CD4-positive, alpha-beta T cell treated with Interleukin-17A for 1 hour (primary cell): ENCODE measurements at places on chromosomes 12 and 14.

DNA sequence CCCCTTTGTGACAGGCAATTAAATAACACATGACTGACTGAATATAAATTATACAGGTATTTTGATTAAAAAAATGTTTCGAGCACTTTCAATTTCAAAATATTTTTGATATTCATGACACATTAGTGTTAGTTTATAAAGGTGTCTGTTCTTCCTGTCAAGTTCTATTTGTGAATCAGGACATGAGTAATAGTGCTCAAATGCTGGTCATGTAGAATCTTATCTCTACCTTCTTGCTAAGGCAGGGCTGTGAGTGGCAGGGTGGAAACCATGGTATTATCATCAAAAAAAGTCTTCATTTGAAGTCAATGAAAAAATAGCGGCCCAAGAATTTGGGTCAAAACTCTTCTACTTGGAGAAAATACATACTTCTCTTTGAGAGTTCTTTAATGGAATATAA is 250.2 kb downstream of the DACT1 start:
- DNase-seq = no peak

- DNase-seq = no peak
Measured at GRCh38 chr12:22628228-22628627, 3.3 kb downstream of the ETNK1 start.

DNA sequence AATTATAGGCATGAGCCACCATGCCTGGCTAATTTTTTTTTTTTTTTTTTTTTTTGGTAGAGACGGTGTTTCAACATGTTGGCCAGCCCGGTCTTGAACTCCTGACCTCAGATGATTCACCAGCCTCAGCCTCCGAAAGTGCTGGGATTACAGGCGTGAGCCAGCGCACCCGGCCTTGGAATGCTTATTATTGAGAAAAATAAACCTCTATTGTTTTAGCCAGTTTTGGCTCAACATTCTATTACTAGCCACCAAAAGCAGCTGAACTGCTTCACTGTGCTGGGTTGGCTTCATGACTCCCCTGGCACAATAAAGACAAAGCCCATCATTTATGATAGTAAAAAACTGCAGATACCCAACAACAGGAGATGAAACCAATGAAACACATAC is 93.5 kb upstream of the CEP83 start:
- no peak for DNase-seq

GRCh38 chr12:26741584-26742227 is 91.3 kb downstream of the ITPR2 start:
- no peak for DNase-seq

GRCh38 chr14:73262427-73263183 is 25.3 kb downstream of the PAPLN start:
- no peak for DNase-seq

DNA sequence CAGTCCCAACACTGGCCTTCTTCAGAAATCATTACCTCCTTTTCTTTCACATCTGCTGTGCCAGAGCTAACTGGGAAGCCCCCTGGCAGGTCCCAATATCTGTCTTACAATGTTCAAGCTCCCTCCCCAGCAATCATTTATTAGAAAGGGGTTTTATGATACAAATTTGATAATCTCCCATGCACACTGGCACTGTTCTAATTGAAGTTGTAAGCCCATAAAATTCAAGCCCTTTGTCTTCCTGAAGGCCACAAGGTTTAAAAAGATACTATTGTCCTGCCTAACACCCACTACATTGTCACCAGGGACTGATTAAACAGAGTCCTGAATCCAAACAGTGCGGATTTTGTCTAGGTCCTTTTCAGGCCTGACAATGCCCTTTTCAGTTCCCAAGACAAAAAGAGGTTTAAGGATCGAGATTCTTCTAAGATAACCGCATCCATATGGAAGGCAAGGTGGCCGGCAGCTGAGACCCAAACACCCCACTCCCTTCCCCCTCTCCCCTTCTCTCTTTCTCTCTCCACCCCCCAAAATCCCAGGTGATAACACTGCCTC is 3.3 kb downstream of the NKX2-8 start:
- DNase-seq = no peak

GRCh38 chr12:79408689-79409088 is 282.1 kb downstream of the PAWR start:
- DNase-seq = no peak

- DNase-seq = no peak
Measured at GRCh38 chr12:57545809-57546437, 1.1 kb downstream of the DCTN2 start.

DNA sequence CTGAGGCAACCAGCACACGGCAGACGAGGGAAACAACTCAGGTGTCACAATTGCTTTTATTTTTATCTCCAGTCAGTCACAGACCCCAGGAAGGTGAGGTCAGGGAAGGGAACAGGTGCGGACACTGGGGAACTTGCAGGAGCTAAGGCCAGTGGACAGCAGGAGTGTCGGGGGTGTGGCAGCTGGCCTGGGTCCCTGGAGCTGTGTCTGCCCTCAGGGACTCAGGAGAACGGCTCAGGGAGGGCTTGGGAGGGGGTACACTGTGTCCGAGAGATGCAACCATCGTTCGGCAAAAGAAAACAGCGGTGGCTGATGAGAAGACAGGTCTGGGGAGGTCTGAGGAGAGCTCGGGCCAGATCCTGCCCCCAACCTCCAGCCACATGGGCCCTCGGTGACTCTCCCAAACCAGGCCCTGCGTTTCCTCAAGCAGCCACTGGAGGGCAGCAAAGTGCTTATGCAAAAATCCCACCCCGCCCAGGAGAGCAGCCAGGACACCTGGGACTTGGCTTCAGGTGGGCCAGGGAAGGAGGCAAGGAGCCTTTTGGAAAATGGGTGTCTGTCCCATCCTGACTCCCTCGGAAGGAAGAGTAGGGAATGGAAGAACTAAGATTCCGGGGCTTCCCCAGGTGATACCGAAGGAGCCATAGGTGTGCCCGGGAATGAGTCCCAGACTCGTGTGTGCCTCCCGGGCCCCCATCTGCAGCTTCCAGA is 24.1 kb upstream of the BCDIN3D start:
- peak; percentile 76 for DNase-seq

DNA sequence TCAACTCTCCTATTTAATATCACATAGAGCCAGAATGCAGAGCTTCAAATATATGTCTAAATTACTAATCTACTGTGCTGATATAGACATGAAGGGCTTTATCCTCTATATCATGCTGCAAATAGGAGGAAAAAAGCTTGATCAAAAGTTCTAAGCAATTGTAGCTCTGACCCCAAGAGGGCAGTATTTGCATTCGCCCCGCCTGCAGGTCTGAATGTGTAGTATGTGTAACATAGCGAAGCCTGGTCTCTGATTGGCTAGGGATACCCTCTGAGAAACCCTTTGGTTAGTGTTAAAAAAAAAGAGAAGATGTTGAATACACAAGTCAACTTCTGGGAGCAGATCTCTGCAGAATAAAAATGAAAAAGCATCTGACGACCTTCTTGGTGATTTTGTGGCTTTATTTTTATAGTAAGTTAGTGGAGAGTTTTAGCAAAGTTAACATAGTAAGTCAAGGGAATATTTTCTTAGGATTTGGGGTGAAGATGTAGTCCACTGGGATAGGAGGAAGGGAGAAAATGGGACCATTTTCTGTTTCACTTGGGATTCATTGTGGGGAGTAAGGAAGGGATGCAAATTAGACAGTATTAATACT is 151.6 kb upstream of the OR4E1 start:
- DNase-seq = peak; percentile 68

DNA sequence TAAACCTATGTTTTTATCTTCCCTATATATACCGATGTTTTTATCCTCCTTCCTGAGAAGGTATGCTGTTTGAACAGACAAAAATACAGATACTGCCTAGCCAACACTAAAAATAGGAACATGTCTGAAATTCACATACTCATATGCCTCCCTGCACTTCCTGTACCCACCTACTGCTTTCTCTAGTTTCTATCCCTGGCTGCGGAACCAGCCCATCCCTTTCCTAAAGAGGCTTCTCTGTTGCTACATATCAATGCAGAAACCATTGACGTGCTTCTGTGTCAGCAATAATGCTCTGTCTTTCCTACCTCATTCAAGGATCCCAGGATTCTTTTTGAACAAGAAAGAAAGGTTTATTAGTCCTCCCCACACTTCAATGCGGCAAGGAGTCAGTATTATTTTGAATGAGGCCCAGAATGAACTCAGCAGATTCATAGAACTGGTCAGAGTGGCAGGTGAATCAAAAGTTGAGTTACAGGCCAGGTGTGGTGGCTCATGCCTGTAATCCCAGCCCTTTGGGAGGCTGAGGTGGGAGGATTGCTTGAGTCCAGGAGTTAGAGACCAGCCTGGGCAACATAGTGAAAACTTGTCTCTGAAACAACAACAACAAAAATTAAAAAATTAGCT is 67.8 kb upstream of the NAP1L1 start:
- DNase-seq = no peak

- no peak for DNase-seq
Measured at GRCh38 chr12:25074954-25075353, 120.0 kb downstream of the DNAI7 start.

GRCh38 chr14:63051992-63052391 is 6.7 kb upstream of the KCNH5 start:
- DNase-seq = no peak

GRCh38 chr12:116323406-116324386 is 46.2 kb upstream of the MED13L start:
- no peak for DNase-seq

DNA sequence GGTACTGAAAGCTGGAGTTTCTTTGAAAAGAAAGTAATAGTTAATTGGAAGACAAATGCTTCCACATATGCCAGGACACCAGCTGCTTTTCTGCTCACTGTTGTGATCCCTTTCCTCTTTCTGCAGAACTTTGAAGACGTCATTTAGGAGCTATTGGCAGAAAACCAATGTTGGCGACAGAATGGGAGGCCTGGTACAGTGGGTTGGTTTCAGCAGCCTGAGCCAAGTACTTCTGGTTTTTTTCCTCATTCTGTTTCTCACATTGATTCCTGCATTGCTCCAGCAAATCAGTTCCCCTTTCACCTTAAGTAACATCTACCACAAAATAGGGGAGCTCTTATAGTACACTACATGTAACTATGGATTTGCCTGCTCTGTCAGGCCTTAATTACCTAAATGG is 96.9 kb downstream of the FIGNL2 start:
- no peak for DNase-seq

GRCh38 chr14:94051115-94051514 is 25.0 kb downstream of the OTUB2 start:
- DNase-seq = no peak

GRCh38 chr12:80559766-80560165 is 115.7 kb downstream of the PTPRQ start:
- DNase-seq = no peak

DNA sequence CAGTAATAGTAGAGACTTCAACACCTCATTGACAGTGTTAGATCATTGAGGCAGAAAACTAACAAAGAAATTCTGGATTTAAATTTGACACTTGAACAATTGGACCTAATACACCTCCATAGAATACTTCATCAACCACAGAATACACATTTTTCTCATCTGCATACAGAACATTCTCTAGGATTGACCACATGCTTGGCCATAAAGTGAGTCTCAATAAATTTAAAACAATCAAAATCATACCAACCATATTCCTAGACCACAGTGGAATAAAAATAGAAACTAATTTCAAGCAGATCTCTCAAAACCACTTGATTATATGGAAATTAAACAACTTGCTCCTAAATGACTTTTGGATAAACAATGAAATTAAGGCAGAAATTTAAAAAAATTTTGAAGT is 82.3 kb downstream of the SLC38A4 start:
- DNase-seq = no peak

DNA sequence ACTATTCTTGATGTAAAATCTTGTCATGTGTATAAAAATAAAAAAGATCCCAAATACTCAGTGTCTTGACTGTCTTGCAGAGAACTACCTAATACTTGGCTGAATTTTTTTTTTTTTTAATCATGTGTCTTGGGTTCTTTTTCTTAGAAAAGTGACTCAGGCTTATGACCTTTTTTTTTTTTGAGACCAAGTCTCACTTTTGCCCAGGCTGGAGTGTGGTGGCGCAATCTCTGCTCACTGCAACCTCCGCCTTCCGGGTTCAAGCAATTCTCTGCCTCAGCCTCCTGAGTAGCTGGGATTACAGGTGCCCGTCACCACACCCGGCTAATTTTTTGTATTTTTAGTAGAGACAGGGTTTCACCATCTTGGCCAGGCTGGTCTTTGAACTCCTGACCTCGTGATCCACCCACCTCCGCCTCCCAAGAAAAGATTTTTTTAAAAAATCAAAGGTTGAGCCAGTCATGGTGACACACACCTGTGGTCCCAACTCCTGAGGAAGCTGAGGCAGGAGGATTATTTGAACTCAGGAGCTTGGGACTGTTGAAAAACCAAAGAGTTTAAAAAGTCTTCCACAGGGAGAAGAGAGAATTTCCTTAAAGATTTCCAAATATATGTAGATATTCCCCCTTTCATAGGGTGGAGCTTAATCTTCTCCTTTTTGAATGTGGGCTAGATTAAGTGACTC is 17.7 kb upstream of the TDG start:
- DNase-seq = no peak

DNA sequence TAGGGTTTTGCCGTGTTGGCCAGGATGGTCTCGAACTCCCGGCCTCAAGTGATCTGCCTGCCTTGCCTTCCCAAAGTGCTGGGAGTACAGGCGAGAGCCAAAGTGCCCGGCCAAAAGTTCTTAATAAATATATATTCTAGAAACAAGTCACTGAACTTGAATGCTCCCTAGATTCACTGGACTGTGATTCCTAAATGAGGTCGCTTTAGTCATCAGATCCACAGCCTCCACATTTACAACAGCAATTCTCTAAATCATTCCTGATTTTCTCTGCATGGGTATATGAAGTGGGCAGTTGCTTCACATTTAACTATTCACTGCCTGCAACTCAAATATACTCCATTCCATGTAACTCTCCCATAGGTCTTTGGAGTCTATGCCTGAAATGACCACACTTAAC is 813.0 kb downstream of the GALC start:
- no peak for DNase-seq

DNA sequence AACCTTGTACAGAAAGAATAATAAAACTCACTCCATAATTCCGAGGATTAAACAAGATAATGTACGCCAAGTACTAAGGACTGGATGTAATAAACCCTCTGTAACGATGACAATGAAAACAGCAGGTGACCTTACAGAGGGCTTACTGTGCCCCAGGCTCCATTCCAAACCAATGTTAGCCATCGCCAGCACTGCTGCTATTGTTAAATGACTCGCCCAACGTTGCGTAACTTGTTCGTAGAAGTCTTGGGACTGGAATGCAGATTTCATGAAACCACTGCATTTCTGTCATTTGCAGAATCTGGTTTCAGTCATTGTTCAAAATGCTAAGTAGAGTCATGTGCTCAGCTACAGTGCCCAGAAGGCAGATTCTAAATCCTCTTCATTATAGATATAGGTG is 728 bp upstream of the STON2 start:
- no peak for DNase-seq

- no peak for DNase-seq
Measured at GRCh38 chr14:31430634-31431264, 10.4 kb upstream of the HEATR5A start.

GRCh38 chr12:128820253-128820652 is 3.5 kb downstream of the SLC15A4 start:
- no peak for DNase-seq

DNA sequence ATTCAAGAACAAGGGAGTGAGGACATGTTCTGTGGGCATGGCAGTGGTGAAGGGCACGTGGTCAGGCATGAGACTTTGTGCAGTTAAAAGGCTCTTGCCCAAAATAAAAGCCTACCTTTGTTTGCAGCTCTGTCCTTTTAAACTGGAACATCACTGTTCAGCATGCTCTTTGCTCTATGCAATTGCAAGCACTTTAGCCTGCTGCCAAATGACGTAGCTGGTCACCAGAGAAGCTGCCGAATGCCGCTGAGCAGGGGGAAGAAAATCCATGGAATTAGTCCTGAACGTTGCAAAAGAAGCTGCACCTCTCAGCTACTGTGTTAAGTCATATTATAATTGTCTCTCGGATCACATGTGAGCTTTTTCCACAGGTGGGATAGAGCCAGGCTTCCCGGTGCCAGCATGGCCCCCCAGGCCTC is 176.3 kb upstream of the DIO2 start:
- no peak for DNase-seq
